Left hindlimb (tissue), 1 donor: ENCODE measurements at places on chromosomes 7 and 10.

DNA sequence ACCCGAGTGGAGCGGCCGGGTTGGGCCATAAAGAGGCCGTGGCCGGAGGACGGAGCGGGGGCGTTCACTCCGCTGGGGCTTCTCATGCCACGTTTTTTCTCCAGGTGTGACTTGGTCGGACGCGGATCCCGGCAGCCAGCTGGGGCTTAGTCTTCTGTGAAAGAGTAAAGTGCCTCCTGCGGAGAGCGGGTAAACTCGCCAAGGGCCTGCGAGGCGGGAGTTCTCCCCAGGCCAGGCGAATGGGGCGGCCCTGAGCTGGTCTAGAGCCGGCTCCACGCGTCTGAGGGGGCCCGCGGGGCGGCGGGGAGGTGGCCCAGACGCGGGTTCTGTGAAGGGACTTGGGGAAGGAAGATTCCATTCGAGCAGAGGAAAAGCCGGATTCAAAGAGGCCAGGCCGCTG, 86.3 kb upstream of the VIPR2 start:
- no peak for DNase-seq

GRCh38 chr7:100946766-100947365, 2.5 kb upstream of the MUC3A start:
- DNase-seq, result no peak

- no peak for DNase-seq
These were observed 60.7 kb downstream of the SMURF1 start for GRCh38 chr7:99083068-99083651.

DNA sequence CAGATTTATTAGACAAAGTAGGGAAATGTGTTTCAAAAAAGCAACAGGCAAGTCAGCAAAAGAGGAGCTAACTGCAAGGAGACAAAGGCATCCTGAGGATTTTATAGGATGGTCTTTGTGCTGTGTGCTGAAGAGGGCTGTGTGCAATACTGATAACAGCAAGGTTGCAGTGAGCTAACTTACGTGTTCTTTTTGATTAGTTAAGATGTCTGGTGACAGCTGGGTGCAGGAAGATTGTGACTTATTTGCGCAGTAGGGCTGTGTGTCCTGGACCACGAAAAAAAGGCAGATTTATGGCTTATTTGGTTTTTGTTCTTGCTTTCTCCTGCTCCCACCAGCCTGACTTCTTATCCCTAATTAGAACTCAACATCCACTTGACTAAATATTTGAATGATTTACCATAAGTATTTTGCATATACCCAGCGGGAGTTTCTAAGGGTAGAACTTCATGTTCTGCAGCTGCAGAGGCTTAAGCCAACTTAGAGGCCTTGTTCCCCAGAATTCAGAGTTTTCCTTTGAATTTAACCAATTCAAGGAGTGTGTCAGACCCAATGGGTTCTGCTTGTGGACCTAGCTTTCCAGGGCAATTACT, 119.0 kb downstream of the ANKRD26 start:
- no peak for DNase-seq
